Mucosa of gallbladder (tissue), 1 donor: ENCODE measurements at places on chromosomes 2 and 18. TPM values are rescaled to one million over a fixed set of nuclear protein-coding genes. Genes with fewer than 3 reads are reported as not detected.

GRCh38 chr2:220191031-220191430 lies 563.6 kb downstream of the SLC4A3 start:
- DNase-seq, result no peak

Gene VWC2L
- not detected for total RNA-seq

- DNase-seq, result peak; percentile 51
These were observed 20.5 kb upstream of the ZNF236 start for GRCh38 chr18:76801567-76802505.

GRCh38 chr2:197322724-197323720 lies 12.4 kb upstream of the ANKRD44 start:
- DNase-seq, result no peak

GRCh38 chr2:21038403-21039073 lies 5.3 kb downstream of the APOB start:
- no peak for DNase-seq

GRCh38 chr18:68417166-68417799 lies 297.6 kb downstream of the TMX3 start:
- DNase-seq, result no peak

- DNase-seq, result no peak
These were observed 76.8 kb downstream of the ABI2 start for GRCh38 chr2:203404996-203405395.

Gene CACNB4
- 1.8 TPM for total RNA-seq

Gene CDK15
- total RNA-seq, result 3.1 TPM
